ENCODE measurements at places on chromosomes 2 and 18. TPM values are rescaled to one million over a fixed set of nuclear protein-coding genes. Genes with fewer than 3 reads are reported as not detected.

DNA sequence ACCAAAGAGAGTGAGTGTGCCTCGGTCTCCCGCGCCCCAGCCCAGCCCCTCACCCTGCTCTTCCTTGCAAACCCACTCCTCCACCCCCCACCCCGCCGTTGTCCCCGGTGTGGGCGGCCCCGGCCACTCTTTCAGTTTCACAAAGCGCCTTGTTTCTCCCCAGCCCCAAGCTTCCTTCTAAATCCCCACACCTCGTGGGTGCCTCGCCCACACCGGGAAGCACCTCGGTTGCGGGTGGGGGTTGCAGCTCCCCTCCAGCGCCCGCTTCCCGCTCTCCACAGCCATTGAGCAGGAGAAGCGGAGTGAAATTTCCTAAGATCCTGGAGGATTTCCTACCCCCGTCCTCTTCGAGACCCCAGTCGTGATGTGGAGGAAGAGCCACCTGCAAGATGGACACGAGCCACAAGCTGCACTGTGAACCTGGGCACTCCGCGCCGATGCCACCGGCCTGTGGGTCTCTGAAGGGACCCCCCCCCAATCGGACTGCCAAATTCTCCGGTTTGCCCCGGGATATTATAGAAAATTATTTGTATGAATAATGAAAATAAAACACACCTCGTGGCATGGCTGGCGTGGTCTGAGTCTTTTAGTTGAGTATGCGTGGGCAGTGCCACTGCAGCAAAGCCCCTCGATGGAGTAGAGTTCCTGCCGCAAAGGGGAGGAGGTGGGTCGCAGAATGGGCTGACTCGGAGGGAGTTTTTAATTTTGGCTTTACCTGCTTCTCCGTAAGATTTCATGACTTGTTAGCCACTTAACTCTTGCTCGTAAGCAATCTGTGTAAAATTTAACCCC lies 848 bp downstream of the TMSB10 start:
- no peak for ATAC-seq

DNA sequence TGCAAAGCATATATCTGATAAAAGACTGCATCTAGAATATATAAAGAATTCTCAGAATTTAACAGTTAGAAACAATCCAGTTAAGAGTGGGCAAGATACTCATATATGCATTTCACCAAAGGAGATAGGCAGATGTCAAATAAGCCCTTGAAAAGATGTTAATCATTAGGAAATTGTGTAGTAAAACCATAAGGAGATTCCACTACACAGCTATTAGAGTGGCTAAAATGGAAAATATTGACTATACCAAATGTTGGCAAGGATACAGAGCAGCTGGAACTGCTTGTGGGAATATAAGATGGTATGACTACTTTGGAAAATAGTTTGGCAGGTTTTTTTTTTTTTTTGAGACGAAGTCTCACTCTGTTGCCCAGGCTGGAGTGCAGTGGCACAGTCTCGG lies 59.5 kb downstream of the CAB39 start:
- ATAC-seq = no peak

GRCh38 chr2:99150706-99151105 lies 4.0 kb downstream of the TSGA10 start:
- ATAC-seq = no peak

CNGA3 gene
- 1.1 TPM for total RNA-seq

STEAP3 gene
- total RNA-seq = 5.2 TPM

MFSD2B gene
- total RNA-seq = 0.39 TPM

CACNB4 gene
- total RNA-seq = 1.7 TPM

Measured in gastroesophageal sphincter (tissue), 4 donors.